ENCODE measurements at places on chromosomes 7 and 10.

GRCh38 chr7:155212301-155213015, 85.2 kb upstream of the INSIG1 start:
- DNase-seq = no peak

- DNase-seq = no peak
These were observed 119.7 kb upstream of the TNRC18 start for GRCh38 chr7:5543361-5543760.

GRCh38 chr10:77162697-77163096, 474.9 kb downstream of the KCNMA1 start:
- DNase-seq = no peak

DNA sequence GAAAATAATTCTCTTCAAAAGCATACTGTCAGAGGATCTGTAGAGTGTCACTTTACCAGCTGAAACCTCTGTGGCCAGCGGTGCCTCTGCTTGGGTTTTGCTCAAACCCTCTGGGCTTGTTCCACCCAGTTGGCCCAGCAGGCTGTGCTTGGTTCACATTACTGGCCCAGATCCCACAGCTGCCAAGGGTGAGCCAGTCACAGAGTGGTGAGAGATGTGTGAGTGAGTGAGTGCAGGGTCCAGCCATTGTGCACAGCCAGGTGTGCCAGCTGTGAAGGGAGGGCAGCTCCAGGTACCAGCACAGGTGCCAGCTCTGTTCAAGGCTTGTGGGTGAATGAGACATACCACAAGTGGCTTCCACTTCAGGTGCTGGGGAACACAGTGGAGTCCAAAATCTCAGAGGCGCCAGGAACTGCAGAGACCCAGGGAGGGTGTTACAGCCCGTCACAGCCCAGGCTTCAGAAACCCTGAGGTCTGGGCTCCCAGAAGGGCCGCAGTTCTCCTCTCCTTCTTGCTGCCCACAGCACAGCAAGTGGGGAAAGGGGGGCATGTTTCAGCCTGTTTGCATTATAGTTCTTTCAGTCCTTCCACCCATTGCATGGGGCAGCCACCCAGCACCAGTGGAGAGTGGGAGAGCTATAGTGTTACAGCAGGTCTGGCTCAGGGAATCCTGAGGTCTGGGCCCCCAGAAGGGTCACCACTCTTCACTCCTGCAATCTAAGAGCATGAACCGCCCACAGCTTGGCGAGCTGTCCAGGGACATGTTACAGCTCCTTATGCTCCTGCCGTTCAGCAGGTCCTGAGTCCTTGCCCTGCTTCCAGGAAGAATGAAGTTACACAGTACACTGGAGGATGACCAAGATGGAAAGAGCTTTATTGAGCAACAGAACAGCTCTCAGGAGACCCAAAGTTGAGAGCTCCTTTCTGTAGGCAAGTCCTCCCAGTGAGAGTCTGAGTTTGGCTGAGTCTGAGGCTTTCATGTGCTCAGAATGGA, 931.7 kb upstream of the SORCS1 start:
- no peak for DNase-seq
